BJ (cell line): ENCODE measurements at places on chromosomes 4 and X.

GRCh38 chr4:1174941-1175634 is 2.7 kb upstream of the SPON2 start:
- DNase-seq: no peak

GRCh38 chr4:42101446-42101975 is 50.9 kb downstream of the BEND4 start:
- DNase-seq: no peak

DNA sequence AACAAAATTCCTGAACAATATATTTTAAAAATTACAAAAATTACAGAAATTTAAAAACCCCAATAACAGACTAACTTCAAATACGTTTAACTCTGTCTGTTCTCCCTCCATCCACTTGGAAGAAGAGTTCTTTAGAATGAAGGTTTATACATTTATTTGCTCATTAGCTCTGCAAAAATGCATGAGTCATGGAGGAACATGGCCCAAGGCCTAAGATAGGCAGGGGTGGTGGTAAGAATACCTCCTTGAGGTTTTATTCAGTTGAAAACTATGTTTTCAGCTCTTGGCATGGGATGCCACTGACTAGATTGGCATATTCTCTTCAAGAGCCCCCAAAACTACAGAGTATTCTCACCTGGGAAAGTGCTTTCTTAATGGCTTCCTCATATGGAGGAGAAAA is 8.8 kb upstream of the LRRC66 start:
- DNase-seq: no peak

DNA sequence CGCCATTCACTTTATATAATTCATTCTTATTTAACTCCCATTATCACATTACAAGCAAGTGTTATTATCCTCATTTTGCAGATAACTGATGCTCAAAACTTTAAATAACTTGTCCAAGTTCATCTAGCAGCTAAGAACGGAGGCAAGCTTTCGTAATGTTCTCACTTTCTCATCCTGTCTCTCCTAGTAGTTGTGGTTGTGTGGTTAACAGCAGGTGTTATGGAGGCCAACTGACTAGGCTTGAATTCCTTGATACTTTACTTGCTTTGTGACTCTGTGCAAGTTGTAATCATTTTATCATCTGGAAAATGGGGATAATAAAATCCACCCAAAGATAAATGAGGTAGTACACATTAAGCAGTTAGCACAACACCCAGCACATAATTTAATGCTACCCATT is 109.9 kb upstream of the PTPN13 start:
- no peak for DNase-seq

GRCh38 chrX:73401591-73402266 is 45.1 kb upstream of the CDX4 start:
- no peak for DNase-seq
